Hair follicle dermal papilla cell (primary cell): ENCODE measurements at places on chromosomes 11 and 22. TPM values are rescaled to one million over a fixed set of nuclear protein-coding genes. Genes with fewer than 3 reads are reported as not detected.

Gene SELENOM
- 144 and 174 TPM in 2 replicates for total RNA-seq

Gene RAG1
- total RNA-seq = 0.85 and 0.97 TPM in 2 replicates

Gene OR52I2
- total RNA-seq = not detected in 2 replicates

Gene CBX7
- 6.7 and 8.3 TPM in 2 replicates for total RNA-seq

Gene OR5B21
- total RNA-seq = not detected in 2 replicates
